Myocyte (in vitro differentiated cells): ENCODE measurements at places on chromosomes 12 and 14.

DNA sequence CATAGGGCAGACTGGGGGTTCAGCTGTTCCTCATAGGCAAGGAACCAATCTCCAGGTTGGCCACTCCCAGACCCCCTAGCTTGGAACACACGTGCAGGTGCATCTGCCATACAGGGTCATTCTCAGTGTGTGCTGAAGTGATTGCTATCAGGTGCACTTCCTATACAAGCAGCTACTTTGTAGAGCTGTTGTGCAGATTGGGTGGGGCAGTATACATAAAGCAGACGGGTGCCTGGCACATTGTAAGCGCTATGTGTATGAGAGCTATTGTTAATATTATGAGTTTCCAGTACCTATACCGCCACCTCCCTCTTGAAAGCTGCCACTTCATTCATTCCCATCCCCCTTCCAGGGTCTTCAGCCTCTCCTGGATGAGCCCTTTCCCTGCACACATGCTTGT lies 17.3 kb downstream of the IRF2BPL start:
- no peak for DNase-seq

- DNase-seq = no peak
These were observed 78.4 kb upstream of the MAX start for GRCh38 chr14:65180725-65181025.

DNA sequence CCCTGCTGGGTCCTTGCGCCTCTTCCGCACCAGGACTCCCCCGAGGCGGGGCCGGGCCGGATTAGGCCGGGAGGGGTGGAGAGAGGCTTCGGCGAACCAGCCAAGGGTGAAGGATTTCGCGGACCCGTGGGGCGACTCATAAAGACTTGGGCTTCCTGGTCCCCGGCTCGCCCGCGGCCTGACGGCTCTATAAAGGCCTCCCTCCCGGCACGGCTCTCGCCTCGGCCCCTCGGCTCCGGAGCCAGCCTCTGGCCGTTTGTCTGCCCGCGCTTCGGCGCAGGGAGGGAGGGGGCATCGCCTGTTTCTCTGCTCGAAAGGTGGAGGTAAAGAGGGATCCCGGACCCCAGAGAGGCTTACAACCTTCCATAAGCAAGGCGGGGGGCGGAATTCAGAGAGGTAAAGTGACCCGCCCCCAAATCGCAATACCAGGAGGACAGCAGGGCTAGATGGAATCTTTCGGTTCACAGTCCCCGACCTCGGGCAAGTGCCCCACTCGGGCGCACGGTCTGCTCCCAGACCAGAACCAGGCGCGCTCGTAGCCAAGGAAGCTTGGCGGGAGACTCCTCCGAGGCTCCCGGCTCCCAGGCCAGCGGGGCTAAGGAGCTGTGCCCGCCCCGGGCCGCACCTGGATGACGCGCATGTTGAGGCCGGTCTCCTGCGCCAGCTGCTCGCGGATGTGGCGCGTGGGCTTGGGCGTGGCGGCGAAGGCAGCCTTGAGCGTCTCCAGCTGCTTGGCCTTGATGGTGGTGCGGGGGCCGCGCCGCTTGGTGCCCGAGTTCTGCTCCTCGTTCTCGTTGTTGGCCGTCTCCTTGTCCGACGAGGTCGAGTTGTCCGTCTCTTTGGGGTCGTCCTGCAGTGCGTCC lies 3.9 kb downstream of the LHX5 start:
- DNase-seq = no peak

DNA sequence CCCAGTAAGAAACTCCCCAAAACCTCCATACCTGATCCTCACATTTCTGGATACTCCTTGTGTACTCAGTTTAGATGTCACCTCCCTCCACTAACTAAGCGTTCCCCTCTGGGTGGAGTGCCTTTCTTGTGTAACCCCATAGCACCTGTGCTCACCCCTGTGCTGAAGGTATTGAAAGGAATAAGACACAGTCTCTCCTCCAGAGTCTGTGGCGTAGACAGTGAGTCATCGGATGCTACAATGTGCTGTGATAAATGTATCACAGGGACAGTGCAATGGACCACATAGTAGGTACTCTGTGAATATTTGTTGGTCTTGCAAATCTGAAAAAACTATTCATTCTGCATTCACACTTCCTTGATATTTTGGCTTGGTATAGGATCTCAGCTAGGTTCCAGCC lies 30.8 kb downstream of the TSPAN9 start:
- DNase-seq = no peak

DNA sequence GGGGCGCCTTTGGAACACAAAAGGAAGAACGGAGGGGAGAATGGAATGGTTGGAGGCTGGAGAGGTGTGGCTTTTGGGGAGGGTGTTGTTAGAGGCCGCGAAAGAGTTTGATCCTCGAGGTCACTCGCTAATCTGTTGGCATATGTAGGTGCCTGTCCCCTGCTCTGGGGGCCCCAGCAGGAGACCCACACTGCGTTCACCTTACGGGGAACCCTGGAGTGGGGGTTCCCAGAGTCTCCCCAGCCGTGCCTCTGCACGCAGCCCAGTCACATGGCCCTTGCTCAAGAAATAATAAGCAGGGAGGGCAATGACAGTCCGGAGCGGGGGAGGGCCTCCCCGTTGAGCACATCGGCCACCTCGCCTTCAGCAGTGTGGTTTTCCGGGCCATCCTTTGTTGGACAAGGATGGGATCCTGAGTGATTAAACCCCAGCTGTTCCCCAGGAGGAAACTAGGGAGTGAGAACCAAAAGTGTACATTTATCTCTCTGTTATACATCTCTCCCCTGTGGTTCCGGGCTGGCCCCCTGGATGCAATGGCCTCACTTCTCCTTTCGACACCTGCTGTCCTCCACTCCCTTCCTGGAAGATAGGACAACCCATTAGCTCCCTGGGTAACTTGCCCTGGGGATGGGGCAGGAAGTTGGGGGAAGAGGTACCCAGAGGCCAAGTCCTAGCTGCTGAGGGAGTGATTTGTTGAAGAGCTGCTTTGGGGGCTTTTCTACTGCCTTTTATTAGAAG lies 1.3 kb downstream of the PLEKHG3 start:
- DNase-seq = no peak

GRCh38 chr12:17588968-17589367 lies 501.0 kb downstream of the RERGL start:
- DNase-seq = peak; percentile 7

- peak; percentile 71 for DNase-seq
These were observed 33.7 kb downstream of the ITPK1 start for GRCh38 chr14:93081876-93082570.

GRCh38 chr12:109777544-109777943 lies 55.7 kb downstream of the TRPV4 start:
- no peak for DNase-seq

- DNase-seq = no peak
These were observed 221.9 kb upstream of the FOXN3 start for GRCh38 chr14:89638891-89639290.

- no peak for DNase-seq
These were observed 4.4 kb upstream of the B4GALNT1 start for GRCh38 chr12:57637364-57637763.

DNA sequence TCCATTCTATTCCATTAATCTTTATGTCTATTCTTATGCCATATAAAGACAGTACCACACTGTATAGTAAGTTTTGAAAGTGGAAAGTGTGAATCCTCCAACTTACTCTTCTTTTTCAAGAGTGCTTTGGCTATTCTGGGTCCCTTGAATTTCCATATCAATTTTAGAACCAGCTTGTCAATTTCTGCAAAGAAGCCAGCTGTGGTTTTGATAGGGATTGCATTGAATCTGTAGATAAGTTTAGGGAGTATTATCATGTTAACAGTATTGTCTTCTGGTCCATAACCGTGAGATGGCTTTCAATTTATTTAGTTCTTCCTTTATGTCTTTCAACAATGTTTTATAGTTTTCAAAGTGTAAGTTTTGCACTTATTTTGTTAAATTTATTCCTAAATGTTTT lies 34.2 kb upstream of the GCH1 start:
- no peak for DNase-seq

DNA sequence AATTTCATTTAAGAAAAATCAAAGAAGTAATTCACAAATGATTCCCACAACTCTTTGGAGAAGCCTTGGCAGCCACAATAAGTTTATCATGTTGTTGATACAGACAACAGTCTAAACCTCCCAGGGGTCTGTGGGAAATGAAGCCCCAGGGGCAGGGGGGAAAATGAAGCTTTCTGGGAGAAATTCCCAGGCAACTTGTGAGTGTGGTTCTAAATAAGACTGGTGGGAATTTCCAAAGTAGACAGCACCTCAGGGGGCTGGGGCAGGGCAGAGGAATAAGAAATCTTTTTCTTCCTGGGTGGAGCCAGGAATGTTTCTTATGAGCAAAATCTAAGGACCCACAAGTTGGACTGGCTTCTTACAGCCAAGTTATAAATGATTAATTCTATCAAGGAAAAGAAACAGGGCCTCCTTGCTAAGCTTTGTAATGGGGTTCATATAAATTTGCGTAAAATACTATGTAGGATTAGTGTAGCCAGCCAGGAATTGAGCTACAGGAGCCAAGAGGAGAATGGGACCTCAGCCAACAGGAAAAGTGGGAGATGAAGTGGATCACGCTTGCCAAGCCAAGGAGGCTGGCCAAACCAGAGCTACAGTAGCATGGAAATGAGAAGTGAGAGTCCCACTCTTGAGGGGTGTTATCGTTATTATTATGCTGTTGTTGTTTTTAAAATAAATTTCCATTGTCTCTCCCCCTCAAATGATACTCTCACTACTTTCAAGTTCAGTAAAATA lies 182.9 kb upstream of the FAR2 start:
- no peak for DNase-seq

GRCh38 chr14:47485421-47485820 lies 190.0 kb downstream of the MDGA2 start:
- no peak for DNase-seq

DNA sequence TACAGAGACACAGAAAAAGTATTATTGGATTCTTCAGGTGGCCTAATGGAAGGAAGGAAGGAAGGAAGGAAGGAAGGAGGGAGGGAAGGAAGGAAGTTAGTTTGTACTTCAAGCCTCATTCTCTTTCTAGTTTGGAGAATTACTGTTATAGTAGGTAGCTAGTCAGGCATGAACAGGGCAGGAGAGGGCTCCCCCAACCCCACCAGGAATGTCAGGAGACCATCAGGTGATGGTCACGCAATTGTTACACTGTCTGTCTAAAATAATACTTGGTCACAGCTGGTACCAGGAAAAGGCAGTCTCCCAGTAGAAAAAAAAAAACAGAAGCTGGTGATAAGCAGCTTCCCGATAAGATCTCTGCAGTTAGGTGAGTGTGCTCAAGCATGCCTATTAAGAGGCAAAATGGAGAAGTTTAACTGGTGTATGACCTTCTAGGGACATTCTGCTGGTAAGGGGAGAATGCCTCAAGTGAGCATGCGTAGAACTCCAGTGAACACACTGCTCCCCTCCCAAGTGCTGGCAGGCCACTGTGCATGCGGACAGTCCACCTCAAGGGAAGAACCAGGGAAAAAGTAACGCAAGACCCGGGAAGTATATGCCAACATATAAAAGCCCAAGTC lies 358.4 kb upstream of the SOX5 start:
- no peak for DNase-seq

GRCh38 chr12:132189378-132190011 lies 45.2 kb downstream of the NOC4L start:
- DNase-seq = peak; percentile 83
